ENCODE measurements at places on chromosomes 4 and X.

GRCh38 chrX:36062778-36063177, 143.2 kb downstream of the CFAP47 start:
- no peak for DNase-seq

DNA sequence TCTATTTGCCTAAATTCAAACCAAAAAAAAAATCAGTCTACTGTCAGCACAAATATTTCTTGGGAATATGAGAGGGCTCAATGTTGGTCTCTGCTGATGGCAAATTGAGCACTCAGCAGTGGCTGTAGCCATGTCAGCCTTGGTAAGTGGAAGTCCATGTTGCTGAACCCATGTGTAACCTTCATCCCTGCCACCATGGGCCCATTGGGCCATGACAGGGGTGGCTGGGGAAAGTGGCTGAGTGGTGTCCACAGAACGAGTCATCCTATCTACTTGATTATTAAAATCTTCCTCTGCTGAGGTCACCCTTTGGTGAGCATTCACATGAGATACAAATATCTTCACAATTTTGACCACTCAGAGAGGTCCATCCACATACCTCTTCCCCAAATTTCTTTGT, 56.8 kb upstream of the FAM9B start:
- DNase-seq = no peak

GRCh38 chrX:129549124-129549523, 9.1 kb downstream of the OCRL start:
- no peak for DNase-seq

DNA sequence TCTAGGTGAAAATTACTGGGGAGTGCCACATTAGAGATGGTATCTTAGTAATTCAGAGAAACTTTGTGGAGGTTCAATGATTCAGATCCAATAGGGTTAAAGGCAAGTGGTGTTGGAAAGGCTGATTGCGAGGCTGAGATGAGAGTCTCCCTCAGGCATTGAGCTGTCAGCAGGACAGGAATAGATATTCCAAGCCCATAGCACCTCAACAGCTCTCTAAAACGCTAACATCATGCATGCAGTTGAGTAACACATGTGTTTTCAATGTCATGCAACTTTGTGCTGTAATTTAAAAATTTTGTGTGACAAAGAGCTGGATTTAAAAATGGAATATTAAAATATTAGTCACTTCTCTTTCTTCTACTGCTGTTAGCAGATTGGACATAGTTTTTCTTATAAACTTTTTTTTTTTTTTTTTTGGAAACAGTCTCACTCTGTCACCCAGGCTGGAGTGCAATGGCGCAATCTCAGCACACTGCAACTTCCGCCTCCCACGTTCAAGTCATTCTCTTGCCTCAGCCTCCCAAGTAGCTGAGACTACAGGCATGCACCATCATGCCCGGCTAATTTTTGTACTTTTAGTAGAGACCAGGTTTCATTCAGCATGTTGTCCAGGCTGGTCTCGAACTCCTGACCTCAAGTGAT, 173.5 kb upstream of the C1QTNF7 start:
- DNase-seq = no peak

DNA sequence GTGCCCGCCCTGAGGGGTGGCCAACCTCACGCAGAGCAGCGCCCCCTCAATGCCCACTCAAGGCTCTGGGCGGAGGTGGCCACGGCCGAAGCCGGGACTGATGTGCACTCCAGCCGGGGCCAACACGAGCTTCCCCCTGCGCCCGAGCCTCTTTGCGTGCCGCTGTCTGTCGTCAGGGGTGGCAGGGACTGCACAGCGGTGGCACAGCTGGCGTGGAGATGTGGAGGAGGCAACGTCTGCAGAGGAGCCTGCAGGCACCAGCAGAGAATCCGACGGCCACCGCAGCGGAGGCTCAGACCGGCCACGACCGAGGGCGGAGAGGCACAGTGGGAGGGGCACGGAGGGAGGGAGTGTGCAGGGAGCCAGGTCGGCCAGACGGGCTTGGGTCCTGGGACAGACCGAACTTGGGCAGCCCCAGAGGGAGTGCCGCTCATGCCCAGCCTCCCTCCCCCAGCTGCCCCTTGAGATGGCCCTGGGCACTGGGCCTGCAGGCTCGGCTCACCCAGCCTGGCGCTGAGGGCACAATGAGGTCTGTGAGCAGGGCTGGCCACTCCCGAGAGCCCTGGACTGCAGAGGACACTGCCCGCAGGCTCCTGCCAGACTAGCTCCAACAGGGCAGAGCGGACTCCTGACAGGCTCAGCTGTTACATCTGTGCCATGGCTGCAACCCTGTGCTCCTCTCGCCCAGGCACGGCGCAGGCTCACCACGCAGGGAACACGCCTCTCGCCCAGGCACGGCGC, 46.5 kb upstream of the CPLX1 start:
- no peak for DNase-seq

DNA sequence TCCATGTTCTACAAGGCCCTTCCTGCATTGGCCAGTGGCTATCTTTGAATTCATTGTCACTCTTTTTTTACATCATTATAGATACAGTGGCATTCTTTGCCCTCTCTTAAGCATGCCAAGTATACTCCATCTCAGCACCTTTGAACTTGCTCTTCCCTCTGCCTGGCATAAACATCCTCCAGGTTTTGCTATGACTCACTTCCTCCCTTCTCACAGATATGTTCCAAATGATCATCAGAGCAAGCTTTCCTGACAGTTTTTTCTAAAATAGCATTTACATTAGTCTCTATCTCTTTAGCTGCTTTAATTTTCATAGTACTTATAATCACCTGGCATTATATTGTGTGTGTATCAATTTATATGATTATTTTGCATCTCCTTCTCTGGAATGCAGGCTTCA, 553.3 kb upstream of the MAGEB2 start:
- no peak for DNase-seq

DNA sequence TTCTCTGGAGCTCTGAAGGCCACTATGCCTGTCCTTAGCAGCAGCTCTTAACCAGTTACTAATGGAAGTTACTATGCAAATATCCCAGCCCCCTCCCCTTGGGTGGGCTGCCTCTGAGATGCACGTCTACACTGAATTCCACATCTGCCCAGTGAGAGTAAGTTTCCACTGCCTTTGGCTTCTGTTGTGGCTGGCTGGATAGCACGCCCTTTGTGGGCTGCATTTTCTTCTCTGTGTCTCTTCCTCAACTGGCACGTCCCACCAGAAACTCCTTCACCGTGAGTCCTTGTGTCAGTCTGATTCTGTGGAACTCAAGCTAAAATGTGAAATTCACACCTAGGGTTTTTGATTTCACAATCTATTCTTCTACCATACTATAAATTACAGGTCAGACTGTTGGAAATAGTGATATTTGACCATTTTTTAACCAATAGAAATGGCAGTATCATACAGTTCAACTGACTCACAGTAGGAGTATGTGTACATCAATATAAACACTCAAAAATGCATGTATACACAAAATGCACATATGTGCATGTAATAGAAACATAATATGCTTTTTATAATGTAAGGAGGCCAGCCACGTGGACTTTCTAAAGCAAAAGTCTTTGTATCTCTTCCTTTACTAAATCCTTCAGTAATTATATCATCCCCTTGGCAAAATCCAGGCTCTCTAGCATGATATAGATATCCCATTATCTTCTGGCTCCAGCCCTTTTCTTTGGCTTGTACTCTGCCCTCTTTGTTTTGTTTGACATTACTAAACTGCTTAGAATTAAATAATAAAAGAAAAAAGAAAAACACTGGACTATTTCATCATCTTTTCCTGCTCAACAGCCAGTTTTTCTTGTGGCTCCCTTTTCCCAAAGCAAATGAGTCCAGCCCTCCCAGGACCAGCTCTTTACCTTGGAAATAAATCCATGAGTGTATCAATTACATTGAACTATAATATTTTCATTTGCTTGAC, 33.2 kb upstream of the LDB2 start:
- DNase-seq = no peak

DNA sequence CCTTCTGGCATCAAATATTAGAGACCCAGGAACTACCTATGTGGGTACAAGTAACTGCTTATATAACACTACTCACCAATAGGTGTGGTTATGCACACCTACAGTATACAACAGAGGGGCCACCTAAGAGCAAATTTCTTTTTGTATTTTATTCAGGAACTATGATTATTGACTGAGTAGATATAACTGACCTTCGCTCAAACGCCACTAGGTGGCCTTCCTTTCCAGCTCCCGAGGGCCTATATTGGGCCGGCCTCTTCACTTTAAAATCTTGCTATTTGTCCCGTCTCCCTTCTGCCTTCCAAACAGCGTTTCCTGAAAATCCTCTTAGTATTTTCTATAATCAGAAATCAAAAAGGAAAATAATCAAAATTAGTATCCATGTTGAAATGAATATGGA, 19.9 kb upstream of the PABPC5 start:
- no peak for DNase-seq

DNA sequence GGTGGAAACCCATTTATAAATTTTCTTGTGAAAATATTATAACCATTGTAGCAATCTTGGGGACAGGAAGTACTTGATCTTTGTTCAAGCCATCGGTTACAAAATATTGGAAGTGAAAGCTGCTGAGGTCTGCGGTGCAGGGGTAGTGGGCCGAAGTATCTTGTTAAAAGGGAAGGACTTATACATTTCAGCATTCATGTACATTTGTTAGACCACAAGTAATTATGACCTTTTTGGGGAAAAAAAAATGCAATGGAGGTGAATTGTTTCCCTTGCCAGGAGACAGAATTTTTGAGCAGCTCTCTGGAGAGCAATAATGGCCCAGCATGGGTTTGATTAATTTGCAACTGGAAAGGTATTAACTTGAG, 121.3 kb downstream of the EGF start:
- no peak for DNase-seq

- no peak for DNase-seq
These were observed 33.2 kb upstream of the PLAC1 start for GRCh38 chrX:134691453-134691852.

DNA sequence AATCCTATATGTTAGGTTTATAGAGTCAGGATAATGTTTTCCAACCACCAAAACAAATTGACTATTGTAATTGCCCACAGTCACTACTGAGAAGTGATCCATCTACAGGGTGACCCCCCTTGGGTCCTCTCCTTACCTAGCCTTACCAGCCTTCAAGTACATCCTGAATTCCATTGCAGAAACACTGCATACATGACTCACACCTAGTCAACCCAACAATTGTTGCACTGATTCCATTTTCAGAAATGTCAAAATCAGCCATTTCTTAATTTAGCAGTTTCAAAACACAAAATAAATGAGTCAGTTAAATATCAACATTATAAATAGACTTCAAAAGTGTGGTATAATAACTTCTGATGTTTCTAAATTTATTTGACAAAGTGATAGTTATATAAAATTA, 106.3 kb upstream of the TNIP3 start:
- DNase-seq = no peak

DNA sequence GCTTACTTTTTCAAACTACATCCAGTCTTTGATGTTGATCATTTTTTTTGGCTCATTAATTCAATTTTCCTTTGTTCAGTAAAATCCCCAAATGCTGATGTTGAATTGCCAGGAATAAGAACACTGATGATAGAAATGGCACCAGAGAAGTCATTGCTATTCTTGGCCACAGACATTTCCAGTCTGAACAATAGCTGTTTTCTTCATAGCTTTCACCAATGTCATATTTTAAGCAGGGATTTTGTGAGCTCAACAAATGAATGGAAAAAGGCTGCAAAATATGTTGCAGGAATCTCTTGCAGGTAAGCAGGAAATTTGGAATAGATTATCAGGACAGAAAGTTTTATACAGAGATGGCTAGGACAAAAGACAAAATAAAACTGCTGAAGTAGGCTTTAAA, 40.5 kb upstream of the GLRB start:
- no peak for DNase-seq

- DNase-seq = no peak
These were observed 27.5 kb downstream of the RBBP7 start for GRCh38 chrX:16842684-16843083.

DNA sequence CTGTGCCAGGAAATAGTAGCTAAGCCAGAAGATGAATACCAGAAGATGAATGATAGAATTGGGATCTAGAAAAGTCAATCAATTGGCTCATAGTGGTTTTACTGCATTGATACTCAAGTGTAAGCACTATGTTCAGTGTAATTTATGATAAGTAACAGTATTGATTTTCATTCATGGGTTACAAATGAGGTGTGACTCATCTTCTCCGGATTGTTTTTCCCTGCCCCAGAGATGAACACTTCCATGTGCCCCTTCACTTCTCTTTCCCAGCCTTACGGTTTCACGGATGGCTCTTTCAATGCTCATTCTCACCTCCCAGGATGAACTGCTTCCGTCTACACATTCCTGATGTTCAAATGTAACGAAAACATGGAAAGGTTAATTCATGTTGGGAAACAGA, 9.8 kb upstream of the GUCY1B1 start:
- DNase-seq = no peak

- DNase-seq = no peak
These were observed 42.6 kb downstream of the C4orf51 start for GRCh38 chr4:145722561-145722960.

- no peak for DNase-seq
These were observed 25.1 kb downstream of the ENOX2 start for GRCh38 chrX:130877892-130878341.

GRCh38 chrX:156001667-156002021, 4.1 kb downstream of the IL9R start:
- DNase-seq = no peak

- DNase-seq = no peak
These were observed 339.7 kb upstream of the HS3ST1 start for GRCh38 chr4:11768251-11768972.

DNA sequence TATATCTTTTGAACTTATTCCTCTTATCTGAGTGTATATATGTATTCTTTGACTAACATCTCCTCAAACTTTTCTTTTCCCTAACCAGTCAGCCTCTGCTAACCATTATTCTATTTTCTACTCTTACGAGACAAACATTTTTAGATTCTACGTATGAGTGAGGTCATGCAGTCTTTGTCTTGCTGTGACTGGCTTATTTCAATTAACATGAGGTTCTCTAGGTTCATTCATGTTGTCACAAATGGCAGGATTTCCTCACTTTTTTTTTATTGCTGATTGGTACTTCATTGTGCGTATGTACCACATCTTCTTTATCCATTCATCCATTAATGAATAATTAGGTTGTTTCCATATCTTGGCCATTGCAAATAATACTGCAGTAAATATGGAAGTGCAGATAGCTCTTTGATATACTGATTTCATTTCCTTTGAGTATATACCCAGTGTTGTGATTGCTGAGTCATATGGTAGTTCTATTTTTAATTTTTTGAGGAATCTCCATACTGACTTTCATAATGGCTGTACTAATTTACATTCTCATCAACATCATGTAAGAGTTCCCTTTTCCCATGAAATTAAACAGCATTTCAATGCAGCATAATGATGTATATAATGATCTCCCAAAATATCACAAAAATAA, 80.1 kb downstream of the HS3ST1 start:
- DNase-seq = no peak

- DNase-seq = no peak
These were observed 1697.0 kb downstream of the PCDH7 start for GRCh38 chr4:32417113-32417704.

Measured in cortex of kidney (tissue), 1 donor.